Activated naive CD4-positive, alpha-beta T cell treated with Interleukin-2 at 50 U/mL for 16 hours (primary cell): ENCODE measurements at places on chromosomes 2 and 18.

- DNase-seq = no peak
Measured at GRCh38 chr2:201452922-201453643, 1.5 kb downstream of the STRADB start.

GRCh38 chr2:201070948-201071478 lies 458 bp downstream of the HYCC2 start:
- DNase-seq = no peak

DNA sequence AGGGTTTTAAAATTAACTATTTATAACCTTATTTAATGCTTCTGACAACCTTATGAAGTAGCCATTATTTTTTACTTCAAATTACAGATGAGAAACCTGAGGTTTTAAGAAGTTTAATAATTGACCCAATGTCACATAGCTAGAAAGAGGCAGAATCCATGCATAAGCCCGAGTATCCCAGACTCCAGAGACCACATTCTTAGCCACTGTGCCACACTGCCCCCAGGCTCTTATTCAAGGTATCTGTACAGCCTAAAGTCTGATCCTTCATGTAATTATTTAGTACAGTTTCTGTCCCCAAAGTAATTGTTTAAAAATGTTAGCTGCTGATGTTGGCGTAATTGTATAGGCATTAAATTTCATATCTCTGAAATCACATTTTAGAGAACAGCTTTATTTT lies 124.7 kb upstream of the LRRTM1 start:
- DNase-seq = no peak

- no peak for DNase-seq
Measured at GRCh38 chr18:51399491-51400122, 202.1 kb upstream of the MEX3C start.

DNA sequence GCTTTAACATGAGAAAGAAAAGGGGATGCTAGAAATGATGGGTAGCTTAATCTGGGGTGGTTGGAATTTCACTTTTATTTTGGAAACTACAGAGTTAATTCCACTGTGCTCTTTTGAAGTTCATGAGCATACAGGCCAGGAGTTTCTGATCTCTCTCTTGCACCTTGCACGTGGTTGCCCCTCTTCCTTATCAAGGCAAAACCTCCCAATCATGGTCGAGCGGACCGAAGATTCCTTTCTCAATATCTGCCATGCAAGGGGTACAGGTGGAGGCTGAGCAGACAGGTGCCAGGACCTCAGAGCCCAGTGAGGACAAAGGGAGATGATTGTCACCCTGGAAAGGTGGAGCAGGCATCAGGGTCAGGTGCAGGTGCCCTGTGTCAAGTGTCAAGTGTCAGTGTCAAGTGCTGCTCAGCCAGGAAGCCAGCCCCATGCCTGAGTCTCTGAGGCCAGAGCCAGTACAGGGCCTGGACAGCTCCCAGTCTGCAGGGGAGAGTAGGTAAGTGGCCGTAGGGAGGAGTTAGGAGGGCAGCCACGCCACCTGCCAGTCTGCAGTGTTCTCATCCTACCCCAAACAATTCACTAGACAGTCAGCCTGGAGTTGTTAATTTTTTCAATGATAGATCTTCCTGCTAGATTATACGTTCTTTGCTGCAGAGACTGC lies 42.2 kb downstream of the LPIN1 start:
- no peak for DNase-seq

DNA sequence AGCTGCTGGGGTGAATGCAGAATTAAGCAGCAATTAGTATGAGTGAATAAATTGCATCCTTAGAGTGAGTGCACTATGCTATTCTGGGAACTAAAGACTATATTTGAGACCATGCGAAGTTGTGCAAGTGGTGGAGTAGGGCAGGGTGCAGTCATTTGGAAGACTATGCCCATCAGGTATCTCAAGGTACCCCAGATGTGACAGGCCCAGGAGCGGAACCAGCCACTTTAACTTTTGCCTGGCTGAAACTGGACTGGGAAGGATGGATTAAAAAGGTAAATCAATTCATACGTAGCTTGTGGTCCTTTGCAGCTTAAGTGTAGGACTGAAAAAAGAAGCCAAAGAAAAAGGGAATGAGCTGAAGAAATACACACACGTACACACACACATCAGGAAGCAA lies 1.7 kb downstream of the KYNU start:
- no peak for DNase-seq

DNA sequence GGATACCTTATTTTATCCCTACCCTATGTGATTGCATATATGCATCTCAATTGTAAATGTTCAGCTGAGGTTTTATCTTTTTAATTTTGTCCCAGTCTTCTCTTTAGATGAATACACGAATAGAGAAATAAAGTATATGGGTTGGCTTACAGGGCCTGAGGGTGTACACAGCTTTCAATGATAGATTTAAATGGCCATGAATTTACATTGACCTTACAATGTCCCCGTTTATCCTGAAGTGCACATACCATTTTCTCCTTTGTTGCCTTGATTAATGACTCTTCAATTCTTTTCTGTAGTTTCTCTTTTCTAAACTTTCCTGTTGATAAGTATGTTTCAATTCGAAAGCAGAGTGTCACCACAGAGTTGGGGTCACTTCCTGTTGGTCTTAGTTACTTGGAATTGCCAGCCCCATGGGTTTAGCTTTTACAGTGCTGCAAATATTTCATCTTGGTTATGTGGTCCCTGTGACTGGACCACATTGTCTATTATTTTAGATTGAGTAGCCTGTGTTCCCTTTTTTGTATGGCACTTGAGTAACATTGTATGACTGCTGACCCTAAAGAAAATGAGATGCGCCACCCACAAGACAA lies 1616.3 kb upstream of the ACVR2A start:
- no peak for DNase-seq

- no peak for DNase-seq
Measured at GRCh38 chr2:1798115-1798784, 53.9 kb upstream of the PXDN start.

DNA sequence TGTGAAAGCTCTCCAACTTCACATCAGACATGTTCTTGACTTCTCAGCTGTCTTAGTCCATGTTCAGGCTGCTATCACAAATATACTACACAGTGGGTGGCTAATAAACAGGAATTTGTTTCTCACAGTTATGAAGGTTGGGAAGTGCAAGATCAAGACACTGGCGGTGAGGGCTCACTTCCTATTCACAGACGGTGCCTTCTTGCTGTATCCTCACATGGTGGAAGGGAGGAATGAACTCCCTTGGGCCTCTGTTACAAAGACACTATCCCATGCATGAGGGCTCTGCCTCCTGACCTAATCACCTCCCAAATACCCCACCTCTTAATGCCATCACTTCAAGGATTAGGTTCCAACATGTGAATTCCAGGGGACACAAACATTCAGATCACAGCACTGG lies 9.7 kb downstream of the UXS1 start:
- DNase-seq = no peak

DNA sequence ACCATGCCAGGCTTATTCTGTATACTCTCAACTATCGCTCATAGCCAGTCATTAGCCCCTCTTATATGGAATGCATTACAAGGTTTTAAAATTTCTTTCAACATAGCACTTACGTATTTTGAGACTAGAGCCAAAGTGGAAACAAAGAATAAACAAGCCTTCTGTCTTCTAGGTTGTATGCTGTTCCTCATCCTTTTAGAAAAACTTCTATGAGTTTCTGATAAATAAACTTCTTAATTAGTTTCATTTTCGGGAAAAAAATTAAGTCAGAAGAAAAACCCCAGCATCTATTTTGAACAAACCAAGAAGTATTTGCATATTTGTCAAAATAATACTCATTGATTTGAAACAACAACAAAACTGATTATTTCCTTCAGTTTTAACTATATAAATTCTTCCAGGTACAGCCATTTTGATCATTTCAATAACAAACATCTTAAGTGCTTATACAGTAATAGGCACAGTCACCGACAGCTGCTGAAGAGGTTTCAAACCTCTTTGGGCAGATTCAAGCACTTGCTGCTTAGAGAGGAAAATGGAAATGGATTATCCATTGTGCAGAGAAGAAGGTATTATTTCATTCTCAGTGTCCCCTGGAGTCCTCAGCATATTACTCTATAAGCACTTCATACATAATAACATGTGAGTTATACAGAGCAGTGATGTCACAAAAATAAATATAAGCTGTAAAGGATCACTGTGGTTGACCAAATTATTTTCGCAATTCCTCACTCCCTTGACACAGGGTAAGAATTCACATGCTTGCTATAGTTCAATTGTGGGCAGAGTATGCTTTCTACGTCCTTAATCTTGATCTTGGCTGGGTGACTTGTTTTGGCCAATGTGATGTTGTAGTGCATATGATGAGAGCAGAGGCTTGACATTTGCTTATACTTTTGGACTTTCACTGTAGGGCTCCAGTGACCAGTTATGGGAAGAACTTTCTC lies 833.8 kb downstream of the TRIB2 start:
- DNase-seq = no peak

DNA sequence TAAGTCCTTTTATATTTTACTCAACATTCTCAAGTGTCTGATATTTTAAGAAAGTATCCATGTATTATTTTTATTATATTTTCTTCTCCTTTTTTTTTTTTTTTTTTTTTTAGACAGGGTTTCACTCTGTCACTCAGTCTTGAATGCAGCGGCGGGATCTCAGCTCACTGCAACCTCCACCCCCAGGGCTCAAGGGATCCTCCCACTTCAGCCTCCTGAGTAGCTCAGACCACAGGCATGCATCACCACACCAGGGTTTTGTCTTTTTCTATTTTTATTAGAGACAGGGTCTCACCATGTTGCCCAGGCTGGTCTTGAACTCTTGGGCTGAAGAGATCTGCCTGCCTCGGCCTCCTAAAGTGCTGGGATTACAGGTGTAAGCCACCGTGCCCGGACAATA lies 212.1 kb downstream of the TCF4 start:
- DNase-seq = no peak

GRCh38 chr2:105822186-105822585 lies 77.5 kb downstream of the NCK2 start:
- DNase-seq = no peak

DNA sequence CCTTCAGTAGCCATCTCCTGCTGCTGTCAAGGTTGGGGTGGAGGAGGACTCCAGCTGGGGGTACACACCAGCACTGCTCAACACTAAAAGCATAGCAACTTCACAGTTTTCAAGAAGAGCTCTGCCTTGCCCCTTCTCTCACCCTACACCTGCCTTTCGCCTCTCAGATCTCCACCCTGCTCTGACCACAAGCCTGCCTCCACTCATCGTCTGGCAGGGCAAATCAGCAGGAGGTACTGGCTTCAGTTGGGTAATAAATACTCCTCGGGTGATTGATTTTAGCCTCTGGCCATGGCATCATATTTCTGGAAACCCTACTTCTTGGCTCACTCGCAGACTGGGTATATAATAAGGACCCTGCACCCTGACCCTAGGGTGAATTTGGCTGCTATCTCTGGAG lies 3.1 kb upstream of the PRKAG3 start:
- DNase-seq = no peak

DNA sequence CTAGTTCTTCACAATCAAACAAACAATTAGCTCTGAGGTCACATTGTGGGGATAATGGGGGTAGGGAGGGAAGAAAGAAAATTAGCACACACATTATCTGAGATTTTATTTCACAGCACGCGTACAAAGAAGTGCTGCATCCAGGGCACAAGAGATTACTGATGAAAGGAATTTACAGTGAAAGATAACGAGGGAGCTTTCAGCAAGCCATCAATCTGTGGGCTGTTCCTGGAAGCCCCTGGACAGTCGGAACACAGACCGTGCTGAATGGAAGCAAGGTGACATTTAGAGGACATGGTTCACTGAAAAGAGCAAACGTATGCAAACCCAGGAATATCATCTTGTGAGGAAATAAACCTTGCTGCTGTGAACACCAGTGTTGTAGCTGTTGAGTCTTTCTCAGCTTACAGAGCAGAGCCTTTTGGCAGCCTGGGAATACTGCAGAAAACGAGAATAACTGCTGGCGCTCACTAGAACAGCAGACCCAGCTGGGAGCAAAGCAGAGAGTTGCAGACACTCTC lies 63.2 kb downstream of the SCG2 start:
- no peak for DNase-seq

DNA sequence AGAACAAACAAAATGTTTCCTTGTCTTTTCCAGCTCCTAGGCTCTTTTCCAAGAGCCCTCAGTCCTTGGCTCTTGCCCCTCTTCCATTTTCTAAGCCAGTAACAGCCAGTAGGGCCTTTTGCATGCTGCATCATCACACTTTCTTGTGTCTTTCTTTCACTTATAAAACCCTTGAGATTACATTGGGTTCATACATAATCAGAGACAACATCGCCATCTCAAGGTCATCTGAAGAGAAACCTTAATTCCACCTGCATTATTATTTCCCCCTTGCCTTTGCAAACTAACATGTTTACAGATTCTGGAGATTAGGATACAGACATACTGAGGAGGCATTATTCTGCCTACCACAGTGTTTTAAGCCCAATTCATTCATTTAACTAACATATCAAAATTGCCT lies 697.3 kb downstream of the TRIB2 start:
- no peak for DNase-seq

DNA sequence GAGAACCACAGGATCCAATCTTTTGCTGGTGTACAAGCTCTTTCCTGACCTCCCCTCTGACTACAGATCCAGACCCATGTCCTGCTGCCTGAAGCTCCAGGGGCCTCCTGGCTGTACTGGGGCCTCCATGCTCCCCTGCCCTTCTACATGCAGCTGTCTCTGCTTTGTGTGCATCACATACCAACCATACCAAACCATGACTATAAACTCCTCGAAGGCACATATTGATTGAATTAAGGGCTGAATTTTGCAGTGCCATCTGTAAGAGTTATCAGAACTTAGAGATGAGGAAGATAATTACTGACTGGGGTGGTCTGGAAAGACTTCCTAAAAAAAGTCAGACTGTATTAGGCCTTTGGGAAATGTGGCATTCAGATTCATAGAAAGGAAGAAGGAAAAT lies 139.9 kb upstream of the CXCR4 start:
- no peak for DNase-seq

- DNase-seq = no peak
Measured at GRCh38 chr18:78794071-78794430, 185.6 kb upstream of the SALL3 start.

DNA sequence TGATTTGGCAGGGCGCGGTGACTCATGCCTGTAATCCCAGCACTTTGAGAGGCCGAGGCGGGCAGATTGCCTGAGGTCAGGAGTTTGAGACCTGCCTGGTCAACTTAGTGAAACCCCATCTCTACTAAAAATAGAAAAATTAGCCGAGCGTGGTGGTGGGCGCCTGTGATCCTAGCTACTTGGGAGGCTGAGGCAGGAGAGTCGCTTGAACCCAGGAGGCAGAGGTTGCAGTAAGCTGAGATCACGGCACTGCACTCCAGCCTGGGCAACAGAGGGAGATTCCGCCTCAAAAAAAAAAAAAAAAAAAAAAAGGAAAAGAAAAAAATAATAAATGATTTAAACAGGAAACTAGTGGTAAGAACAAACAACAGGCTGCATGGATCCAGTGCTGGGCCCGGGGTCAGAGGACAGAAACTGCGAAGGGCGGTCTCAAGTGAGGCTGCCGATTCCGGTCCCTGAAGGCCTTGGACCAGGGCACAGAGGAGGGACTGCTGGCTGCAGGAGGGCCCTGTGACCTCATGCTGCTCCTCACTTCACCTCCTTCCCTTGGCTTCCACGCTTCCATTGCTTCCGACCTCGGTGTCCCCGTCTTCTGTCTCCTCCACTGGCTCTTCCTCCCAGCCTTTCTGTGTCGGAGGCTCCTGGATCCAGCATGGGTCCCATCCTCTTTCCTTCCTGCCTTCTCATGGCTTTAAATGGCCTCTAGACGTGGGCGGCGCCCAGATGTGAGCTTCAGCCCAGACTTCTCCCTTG lies 2.1 kb upstream of the GRHL1 start:
- no peak for DNase-seq
